ENCODE measurements at places on chromosomes 7 and 10.
A peak's percentile ranks its signal among the peaks of the same experiment; 100 is the strongest.

- DNase-seq: no peak
These were observed 37.4 kb downstream of the GOT1 start for GRCh38 chr10:99393036-99393435.

- peak; percentile 77 for DNase-seq
These were observed 26.0 kb upstream of the PLEKHA1 start for GRCh38 chr10:122348512-122348911.

DNA sequence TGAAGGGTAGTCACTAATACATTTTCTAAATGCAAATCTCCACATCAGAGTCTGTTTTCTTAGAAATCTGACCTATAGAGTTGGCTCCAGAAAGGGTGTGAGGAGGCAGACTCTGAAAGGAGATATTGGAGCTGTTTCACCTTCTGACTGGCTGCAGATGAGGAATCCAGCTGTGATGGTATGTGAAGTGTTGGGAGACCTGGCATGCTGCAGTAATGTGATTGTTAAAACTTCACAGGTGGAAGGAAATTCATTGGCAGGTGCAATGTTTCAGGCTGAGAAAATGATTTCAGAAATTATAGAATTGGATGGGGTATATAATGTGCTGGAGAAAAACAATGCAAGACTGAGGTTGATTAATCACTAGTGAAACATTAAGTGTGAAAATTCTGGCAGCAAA, 1134.0 kb upstream of the LRRN3 start:
- no peak for DNase-seq

- no peak for DNase-seq
These were observed 252.2 kb upstream of the YAE1 start for GRCh38 chr7:39313974-39314373.

DNA sequence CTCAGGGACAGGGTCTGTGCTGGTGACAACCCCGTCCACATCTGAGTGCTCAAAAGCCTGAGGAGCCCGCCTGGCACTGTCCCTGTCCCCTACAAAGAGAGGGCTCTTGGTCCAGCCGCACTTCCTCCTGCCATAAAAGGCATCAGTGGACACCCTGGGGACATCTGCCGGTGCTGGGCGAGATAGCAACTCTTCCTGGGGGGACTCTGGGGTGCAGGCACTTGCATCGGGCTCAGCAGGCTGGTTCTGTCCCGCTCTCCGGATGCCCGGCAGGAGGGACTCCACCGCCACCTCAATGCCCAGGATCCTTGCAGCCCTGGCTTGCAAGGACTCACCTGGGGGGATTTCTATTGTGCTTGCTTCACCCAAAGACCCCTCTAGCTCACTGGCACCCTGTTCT, 32.8 kb downstream of the JCAD start:
- no peak for DNase-seq

GRCh38 chr10:88877298-88877697, 2.7 kb upstream of the STAMBPL1 start:
- DNase-seq: no peak

DNA sequence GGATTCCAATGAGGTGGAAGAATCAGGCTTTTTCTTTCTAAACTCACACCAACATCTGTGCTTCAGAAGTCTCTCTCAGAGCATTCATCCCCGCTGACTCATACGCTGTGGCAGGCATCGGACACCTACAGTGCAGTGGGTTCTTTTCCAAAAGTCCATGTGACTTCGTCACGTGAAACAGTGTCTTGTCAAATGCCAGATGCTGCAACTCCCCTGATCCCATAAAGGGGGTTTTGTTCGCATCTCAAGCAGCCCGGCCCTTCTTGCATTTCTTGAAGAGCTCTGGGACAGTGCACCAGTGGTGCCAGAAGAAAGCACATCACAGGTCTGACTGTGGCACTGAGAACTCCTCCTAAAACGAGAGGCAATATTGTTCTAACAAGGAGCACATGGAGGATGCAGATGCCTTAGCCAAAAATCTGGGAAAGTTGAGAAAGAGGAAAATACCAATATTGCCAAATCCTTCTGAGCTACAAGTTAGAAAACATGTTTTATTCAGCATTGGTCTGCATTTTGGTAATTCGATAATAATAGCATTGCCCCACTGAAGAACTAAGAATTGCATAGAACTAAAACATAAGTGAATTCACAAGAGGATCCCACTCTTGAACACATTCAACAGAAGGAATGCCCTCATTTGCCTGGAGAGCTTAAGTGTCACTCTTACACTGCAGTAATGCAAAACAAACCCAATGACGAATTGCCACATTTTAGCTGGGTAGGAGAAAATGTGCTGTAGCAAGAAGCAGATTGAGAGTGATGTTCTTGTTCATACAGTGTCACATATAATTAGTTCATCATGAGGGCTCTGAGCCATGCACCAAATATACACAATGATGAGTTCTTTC, 204.4 kb downstream of the CXCL12 start:
- DNase-seq: no peak
